ENCODE measurements at places on chromosomes 5 and 9.

DNA sequence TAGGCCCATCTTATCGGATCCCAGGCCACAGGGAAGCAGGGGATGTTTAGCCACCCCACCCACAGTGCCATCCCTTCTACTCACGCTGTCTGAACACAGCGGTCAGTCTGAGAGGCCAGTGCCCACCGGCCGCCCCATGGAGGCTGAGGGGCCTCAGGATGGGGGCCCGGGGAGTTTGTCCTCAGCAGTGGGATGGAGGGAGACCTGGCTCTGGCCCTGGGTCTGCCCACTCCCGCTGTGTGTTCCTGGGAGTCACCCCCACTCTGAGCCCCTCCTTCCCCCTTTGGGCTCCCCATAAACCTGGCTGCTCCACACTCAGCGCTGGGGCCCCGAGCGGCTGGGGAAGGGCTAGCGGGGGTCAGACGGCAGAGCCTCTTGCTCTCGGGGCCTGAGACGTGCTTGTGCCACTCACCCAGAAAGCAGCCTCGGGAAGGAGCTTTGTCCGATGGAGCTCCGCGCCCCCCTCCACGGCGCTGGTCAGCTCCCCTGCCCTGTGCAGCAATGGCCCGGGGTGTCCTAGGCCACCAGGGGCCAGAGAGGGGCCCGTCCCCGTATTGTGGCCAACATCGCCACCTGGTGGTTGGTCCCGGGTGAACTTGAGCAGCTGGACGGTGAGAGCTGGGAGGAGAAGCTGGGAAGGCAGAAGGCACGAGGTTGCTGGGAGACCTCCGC lies 10.9 kb upstream of the LAMC3 start:
- peak; percentile 90 for DNase-seq

- DNase-seq, result no peak
Measured at GRCh38 chr5:9512457-9512856, 33.4 kb downstream of the SEMA5A start.

- DNase-seq, result no peak
Measured at GRCh38 chr5:55440188-55440646, 94.5 kb downstream of the PLPP1 start.

- no peak for DNase-seq
Measured at GRCh38 chr9:83425240-83425639, 113.0 kb downstream of the FRMD3 start.

DNA sequence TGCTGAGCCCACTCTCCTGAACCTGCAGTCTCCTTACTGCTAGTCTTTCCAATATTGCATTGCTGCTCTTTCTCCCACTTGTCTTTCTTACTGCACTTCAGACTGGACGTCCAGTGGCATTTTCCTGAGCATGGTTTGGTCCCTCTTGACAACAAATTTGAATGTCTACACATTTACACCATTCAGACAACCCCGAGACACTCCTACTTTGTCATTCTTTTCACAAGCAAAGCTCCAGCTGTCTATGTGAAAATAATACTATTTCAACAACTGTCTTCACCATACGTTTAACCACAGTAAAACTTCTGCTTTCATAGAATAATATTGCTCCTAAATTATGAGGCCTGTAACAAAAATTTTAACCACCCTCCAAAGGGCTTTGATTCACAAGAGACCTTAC lies 10.4 kb upstream of the APTX start:
- no peak for DNase-seq

DNA sequence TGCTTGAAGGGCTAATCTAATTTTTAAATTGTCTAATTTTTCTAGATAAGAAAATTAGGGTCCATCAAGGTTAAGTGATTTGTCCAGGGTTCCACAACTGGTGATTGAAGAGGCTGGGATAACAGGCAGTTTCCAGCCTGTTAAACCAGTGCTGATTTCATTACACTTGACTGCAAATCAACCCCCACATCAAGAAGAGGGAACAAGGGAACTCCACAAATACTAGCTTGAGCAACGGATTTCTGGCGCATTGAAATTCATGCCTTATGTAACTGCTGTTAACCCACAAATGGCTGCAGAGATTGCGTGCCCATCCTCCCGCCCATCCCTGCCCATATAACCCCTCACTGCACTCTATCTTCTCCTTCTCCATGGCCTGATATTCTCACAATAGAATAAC lies 10.0 kb downstream of the PLPPR1 start:
- DNase-seq, result no peak

GRCh38 chr5:157196045-157196444 lies 15.4 kb downstream of the ITK start:
- DNase-seq, result no peak

GRCh38 chr9:2657427-2657826 lies 35.8 kb downstream of the VLDLR start:
- DNase-seq, result no peak

GRCh38 chr9:135066291-135066690 lies 21.2 kb upstream of the OLFM1 start:
- DNase-seq, result no peak

DNA sequence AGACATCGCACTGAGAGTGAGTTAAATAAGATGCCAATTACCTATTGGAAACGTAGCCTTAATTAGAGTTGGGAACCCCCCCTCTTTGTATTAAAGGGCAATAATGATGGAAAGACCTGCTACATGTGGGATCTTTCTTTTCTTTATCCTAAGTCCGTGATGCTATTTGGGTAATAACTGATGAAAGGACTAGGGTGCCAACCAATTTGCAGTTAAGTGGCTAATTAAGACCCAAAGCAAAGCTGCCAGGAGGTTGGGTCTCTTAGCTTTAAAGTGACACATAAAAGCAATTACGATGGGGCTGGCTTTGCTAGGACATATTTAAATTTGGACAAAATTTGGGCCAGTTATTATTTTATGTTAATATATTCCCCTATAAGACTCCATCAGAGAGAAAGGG lies 728.8 kb downstream of the NR2F1-AS1 start:
- DNase-seq, result no peak

- DNase-seq, result no peak
Measured at GRCh38 chr5:17991775-17992174, 357.5 kb downstream of the TAF11L14 start.

DNA sequence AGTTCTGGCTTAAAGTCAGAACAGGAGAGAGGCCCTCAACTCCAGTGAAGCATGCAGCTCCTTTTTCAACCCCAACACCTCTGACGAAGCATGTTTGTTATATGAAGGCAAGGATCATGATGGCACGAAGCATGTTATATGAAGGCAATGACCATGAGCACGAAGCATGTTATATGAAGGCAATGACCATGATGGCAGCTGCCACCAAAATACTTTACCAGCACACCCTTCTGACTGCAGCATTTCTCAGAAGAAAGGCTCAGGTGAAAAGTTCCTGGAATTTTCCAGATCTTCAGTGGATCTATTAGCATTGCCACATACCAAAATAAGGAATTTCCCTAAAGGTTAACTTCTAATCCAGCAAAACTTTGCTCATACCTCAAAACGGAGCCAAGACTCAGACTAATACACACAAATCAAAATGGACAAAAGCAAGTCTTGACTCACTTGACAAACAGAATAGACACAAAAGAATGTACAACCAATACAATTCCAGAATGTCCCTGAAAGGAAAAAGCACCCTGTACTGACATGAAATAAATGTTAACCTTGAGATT lies 217.4 kb downstream of the FANCC start:
- DNase-seq, result no peak

DNA sequence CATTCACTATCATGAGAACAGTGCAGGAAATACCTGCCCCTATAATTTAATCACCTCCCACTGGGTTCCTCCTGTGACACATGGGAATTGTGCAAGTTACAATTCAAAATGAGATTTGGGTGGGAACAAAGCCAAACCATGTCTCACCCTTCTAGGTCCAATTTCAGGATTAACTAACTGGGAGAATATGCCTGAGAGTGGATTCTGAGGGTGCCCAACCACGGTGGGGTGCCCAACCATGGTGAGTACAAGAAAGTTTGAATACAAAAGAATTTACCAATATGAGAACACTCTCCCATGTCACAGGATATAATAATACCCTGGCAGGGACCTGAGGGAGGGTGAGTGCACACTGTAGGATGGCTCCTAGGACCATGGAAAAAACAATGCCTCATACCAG lies 17.2 kb upstream of the GDA start:
- DNase-seq, result no peak

GRCh38 chr5:138492560-138493045 lies 27.3 kb downstream of the EGR1 start:
- no peak for DNase-seq

DNA sequence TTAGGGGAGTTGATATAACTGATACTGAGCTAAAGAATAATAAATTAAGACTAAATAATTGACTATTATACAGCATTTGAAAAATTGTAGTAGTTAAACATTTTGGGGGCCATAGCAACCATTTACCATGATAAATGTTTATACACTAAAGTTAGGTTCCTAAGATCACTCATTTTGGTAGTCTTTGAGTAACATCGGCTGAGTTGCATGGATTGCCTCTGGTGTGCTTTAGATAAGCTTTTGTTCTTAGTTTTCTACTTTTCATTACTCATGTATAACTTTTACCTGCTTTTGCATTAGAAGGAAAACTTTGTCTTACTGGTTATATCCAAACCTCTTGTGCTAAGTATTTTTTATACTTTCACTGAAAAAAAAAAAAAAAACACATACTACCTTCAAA lies 101.2 kb downstream of the SLC44A1 start:
- no peak for DNase-seq

DNA sequence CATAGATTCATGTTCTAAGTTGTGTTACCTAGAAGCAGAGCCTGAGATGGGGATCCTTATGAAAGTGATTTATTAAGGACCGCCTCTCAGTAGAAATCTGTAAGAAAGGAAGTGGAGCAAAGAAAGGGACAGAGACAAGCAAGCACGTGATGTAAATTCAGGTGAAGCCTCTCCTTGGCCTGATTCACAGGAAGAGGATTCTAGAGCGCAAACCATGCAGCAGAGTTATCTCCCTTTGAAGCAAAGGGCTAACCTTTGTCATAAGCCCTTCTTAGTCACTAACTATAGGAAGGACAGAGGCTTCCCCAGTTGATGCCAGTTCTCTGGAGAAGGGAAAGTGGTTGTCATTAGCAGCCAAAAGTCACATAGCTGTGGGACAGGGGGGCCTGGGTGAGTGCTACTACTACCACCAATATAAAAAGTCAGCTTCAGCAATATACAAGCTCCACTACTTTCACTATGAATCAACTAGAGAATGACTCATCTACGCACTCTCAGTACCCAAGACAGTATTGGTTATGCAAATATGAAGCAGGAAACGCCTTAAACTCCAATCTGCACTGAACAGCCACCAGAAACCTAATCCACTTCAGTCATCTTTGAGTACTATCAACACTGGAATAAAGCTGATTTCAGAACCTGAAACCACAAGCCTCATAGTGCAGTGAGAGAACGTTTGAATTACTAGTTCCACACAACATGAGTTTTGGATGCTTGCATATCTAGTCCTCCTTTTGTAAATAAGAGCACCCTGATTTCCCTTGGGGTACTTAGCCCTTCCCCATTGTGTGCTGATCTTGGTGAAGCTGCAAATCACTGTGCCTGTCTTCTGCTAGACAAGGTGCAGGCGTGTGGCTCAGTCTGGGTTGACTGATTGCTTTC lies 162.7 kb downstream of the ZNF608 start:
- DNase-seq, result peak; percentile 58

GRCh38 chr5:11139217-11139865 lies 378.3 kb upstream of the DAP start:
- no peak for DNase-seq

DNA sequence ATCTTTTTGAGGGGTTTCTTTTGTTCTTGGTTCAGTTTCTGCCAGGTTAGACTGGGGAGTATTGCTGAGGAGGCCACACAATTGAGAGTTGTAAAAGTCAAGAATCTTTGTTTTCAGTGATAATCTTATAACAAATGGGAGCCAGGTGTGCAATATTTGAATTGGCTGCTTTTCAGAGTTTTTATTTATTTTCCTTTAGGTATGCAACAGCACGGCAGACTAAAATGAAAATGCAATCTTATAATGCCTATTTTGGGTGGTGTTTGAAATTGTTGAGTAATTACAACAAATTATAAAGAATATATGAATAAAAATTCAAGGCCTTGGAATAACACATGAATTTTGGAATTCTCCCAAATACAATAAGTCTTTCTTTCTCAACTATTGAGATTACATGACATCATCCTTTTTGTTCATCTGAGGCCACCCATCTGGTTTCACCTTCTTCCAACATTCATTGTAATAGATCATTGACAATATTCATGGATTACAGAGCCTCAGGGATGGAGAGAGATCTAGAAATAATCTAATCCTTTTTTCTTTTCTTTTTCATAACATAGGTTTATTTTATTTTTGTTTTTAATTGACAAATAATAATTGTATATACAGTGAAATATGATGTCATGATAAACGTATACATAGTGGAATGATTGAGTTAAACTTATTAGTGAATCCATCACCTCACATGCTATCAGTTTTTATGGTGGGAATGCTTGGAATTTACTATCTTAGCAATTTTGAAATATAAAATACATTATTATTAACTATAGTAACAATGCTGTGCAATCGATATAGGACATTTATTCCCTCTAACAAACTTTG lies 1061.0 kb downstream of the NR2F1-AS1 start:
- DNase-seq, result no peak

- no peak for DNase-seq
Measured at GRCh38 chr5:157288405-157289163, 22.7 kb downstream of the CYFIP2 start.

DNA sequence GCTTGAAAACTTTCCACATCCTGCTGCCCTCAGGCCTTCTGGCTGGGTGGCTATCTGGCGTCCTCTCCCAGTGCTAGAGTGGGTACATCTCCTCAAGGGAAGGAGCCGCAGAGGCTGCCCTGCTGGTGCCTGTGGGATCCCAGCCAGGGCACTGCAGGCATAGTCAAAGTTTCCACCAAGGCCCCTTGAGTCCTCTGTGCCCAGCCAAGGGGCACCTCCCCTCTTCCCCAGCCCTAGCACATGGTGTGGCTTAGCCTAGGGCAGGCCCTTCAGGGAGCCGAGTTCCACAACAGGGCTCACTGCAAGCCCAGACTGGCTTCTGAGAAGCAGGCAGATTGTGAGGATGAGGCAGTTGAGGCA lies 103.2 kb downstream of the RGS3 start:
- DNase-seq, result no peak

- DNase-seq, result no peak
Measured at GRCh38 chr5:112445626-112446350, 26.7 kb upstream of the EPB41L4A start.

- no peak for DNase-seq
Measured at GRCh38 chr9:77507212-77507961, 140.7 kb downstream of the GNA14 start.

DNA sequence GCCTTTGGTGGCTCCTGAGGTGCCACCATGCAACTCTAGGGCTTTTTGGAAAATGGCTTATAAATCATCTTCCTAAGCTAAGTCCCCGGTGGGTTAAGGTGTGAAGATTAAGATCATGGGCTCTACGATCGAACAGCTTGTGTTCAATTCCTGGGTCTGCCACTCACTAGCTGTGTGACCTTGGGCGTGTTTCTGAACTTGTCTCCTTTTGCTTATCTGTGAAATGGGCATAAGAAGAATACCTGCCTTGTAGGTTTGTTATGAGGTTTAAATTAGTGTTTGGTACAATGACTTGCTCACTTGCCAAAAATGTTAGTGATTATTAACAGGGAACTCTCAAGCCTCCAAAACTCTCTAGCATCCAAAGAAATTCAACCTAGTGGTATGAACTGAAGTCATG lies 119.2 kb upstream of the PITX1 start:
- no peak for DNase-seq

Data from HTR-8/SVneo (cell line).